Activated CD4-positive, alpha-beta T cell treated with anti-CD3 and anti-CD28 coated beads, Interleukin-2, Interleukin-6, amounts not matched to agents 100 ng/mL and 50 ng/mL, durations not matched to agents 16 hours and 8 hours (primary cell): ENCODE measurements at places on chromosomes 13 and 19.

DNA sequence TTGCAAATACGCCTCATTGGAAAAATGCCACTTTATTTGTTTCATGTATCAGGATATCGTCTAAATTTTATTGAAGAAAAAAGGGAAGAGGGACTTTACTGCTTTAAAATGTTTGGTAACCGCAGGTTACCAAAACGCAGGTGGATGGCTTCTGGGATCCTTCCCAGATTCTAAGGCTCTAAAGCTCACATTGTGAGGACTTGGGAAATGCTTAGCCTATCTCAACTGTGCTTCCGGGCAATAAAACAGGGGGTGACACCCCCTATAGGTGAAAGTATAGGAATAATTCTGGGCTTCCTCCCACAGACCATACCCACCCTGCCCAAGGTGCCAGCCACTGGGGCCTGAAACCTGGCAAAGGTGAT, 73.2 kb upstream of the IPO5 start:
- no peak for DNase-seq

DNA sequence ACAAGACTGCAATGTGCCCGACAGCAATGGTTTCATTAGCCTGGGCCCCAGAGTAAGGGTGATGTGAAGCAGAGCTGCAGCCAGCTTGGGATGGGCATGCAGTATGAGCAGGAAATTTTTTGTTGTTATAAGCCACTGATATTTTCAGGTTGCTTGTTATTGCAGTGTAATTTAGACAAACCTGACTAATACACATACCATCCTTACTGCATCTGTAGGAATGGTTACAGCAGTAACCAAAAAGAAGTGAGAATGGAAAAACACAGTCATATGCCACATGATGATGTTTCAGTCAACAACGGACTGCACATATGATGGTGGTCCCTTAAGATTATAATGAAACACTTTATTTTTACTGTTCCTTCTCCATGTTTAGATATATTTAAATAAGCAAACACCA, 8.6 kb upstream of the POMP start:
- peak; percentile 47 for DNase-seq

GRCh38 chr19:38869160-38869835, 8.8 kb downstream of the RINL start:
- DNase-seq = peak; percentile 62

GRCh38 chr13:53778937-53779336, 750.3 kb downstream of the OLFM4 start:
- DNase-seq = no peak

DNA sequence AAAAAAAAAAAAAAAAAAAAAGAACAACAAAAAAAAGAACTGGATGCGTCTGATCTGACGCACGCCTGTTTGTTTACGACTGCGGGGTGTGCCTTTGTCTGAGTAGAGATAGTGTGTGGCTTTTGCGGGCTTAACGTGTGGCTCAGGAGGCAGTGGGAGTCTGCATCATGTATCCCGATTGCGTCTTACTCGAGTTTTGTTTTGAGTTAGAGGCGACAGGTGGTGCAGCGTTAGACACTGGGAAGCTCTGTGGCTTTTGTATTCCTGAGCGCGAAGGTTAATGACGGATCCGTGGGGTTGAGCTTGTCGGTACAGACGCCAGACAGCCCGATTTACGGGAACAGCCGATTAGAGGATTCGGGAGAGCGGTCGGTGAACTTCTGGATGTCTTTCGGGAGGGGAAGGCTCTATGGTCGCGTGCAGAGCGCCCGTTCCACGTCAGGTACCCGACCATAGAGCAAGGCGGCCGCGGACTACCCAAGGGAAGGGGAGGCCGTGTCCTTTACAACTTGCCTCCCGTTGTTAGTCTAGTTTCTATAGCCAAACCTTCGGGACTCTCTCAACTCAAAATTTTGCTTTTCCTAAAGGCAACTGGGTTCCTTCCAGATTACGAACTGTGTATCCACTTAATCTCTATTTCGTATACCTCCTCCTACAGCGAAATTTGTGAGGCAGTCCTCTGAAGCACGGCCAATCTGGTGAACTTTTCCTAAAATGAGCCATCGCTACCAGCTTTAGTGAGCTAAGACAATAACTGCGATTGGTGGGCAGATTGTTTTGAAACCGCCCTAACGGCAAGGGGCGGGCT, 926 bp upstream of the HNRNPUL1 start:
- DNase-seq = peak; percentile 88

DNA sequence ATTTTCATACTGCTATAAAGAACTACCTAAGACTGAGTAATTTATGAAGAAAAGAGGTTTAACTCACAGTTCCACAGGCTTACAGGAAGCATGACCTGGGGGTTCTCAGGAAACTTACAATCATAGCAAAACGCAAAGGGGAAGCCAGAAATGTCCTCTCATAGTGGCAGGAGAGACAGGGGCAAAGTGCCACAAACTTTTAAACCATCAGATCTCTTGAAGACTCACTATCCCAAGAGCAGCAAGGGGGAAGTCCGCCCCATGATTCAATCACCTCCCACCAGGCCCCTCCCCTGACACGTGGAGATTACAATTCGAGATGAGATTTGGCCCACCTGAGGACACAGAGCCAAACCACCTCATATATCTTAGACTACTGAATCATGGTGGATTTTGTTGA, 198.7 kb downstream of the KCTD12 start:
- no peak for DNase-seq

DNA sequence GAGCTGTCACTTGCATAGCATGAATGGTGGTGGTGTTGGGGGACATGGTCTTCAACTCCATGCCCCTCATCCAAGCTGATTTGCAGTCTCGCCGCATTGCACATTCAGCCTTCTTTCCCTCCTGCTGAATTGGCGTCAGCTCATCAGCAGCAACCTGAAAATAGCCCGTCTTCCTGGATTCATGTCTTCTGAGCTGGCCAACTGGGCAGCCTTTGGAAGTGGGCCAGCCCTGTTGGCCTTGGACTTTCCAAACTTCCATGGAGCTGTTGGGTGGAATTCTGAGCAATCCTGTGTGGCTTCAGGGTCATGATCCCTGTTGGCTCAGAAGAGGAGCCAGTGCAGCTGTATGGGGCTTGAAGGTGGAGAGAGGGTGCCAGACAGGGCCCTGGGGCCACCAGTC, 68.8 kb downstream of the ZNF536 start:
- DNase-seq = no peak

DNA sequence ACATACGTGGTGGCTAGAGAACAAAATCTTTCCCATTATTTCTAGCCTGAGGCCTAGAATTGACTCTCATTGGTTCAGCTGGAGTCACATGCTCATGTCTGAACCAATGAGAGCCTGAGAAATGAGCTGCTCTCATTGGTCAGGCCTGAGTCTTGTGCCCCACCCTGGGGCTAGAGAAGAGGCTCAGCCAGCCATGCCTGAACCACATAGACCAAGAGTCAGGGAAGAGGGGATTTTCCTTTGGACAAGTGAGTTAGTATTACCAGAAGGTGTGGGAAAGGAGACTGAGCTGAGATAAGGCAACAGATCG, 6.9 kb downstream of the FXYD5 start:
- DNase-seq = no peak

DNA sequence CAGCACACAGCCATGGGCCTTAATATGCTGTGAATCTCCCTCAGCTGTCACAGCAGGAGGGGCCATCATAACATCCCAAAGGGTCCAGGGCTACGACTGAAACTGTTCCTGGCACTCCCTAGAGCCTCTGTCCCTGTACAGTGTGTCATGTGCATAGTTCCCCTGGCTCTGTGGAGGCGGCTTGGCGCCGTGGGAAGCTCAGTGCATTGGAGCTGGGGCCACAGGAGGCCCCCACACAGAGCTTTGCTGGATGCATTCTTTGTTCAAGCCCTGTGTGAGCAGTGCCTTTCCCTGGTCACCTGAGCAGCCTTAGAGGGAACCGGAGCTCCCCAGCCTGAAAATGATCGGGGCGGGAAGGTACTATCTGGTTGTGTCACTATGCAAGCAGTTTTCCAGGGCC, 21.4 kb downstream of the UBXN6 start:
- DNase-seq = no peak

GRCh38 chr13:50747737-50748350, 95.6 kb downstream of the DLEU7 start:
- no peak for DNase-seq

DNA sequence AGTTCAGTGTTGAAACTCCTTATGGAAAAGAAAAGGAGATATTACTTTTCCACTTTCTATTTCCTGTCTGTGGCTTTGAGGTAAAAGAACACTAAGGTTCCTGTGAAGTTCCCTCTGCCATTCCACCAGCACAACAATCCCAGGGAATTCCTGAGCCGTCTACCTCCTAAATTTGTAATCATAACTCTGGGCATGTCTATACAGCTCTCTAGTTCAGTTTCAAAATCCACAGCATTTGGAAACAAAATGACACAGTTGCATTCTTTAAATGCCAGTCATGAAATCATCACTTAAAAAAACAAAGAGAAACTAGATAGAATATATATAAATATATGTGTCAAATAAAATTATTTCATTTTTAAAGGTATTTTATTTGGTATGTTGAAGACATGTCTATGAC, 9.0 kb upstream of the THSD1 start:
- DNase-seq = no peak

GRCh38 chr13:74819549-74819948, 662.4 kb downstream of the TBC1D4 start:
- DNase-seq = no peak

- DNase-seq = peak; percentile 74
Observed at GRCh38 chr19:39474139-39474620, 6.5 kb upstream of the TIMM50 start.

DNA sequence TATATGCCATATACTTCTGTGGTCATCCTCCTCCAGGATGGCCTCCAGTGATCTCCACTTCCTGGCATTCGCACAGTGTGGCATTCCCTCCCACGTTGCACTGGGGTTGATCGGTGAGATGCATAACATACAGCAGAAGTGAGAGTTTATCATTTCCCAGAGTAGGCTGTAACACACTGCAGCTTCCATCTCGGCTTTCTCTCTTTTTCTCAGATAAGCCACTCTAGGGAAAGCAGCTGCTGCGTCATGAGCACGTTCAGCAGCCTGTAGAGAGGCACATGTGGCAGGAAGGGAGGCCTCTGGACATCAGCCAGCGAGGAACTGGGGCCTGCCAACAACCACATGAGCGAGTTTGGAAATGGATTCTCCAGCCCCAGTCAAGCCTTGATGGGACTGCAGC, 807.1 kb downstream of the DIAPH3 start:
- no peak for DNase-seq

GRCh38 chr19:13764101-13764807, at the start of gene MRI1:
TSS of gene MRI1 (plus strand) at chr19:13764522. CDS start at chr19:13764589, 67 bp downstream.
- DNase-seq = peak; percentile 74

DNA sequence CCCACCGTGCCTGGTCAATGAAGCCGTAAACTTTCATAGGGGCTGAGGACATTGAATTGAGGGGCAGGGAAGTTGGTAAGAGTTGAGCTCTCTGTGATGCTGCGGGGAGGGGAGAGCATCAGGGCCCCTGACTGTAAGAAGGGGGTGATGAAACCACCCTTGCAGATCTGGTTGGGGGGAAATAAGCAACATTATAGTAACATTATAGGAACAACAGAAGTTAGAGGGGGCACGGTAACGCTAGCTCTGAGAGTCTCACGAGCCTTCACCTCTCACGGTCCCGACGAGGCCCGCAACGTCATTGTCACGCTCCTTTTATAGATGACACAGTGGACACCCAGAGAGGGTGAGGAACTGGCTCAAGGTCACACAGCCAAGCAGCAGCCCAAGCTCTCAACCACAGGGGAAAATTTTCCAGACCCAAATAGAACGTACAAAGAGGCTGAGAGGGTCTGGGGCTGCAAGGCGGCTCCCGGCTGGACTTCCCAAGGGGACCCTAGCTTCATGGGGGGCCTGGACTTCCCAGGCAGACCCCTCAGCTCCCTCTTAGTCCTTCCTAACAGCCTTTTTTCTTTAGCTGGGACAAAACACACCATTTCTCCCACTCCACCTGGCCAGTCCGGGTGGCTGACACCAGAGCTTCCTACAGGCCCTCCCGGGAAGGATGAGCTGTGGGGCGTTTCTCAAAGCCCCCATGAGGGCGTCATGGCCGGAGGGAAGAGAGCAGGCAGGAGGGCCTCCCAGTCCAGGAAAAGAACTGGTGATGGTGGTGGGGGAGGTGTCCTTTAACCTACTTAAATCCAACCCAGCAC, 4.1 kb downstream of the TLE5 start:
- no peak for DNase-seq
